ENCODE measurements at places on chromosomes 4 and X. TPM values are rescaled to one million over a fixed set of nuclear protein-coding genes. Genes with fewer than 3 reads are reported as not detected.
A peak's percentile ranks its signal among the peaks of the same experiment; 100 is the strongest.

KLHL13 gene
- total RNA-seq = 10.9 TPM

UGT8 gene
- total RNA-seq = 47.1 TPM

SCD5 gene
- total RNA-seq = 1.5 TPM

DNA sequence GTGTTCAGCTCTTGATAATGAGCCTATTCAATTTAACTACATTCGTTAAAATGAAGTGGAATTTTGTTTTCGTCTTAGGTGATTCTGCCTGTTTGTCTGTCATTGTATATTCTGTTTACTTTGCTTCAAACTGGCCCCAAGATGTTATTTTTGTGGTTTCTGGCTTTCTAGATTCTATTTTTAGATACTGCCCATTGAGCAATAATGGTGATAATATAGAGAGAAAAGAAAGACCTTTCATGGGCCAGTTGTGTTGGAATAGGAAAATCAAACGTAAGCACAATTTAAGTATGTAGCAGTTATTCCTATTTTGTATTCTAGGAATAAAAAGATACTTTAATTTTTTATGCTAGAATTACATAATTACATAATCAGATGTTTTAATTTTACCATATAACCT is 4.0 kb downstream of the CDKN2AIP start:
- DNase-seq = no peak

DNA sequence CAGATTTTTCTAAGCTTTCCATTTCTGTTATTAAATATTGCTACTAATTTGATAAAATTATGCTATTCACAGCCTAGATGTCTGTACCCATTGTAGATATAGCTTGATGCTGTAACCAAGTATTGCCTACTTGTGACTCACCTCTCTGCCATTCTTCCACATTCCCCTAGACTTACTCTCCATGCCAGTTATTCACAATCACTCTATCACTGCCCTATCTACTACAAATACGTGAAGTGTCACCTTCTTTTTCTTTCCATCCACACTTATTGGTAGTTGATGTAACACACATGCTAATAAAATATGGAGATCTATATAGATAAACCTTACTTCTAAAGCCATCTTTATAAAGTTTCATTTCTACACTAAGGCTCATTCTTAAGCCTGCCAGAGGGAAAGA is 179.4 kb upstream of the PACRGL start:
- DNase-seq = no peak

DNA sequence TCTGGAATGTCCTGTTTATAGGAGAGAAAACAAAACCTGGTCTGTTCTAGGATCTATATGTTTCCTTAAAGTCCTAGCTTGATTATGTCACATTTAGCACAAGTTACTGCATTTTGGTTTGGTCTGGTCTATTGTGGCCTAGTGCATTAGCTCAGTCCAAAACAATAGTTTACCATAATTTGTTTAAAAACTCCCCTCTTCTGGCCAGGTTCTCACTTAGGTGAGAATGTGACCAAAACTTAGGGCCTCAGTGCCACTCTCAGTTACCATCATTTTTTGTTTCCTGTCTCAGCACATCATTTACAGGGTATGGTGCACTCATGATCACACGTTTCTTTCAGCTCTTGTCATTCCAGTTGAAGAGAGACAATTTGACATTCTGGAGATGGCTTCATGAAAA is 378.5 kb downstream of the KLHL4 start:
- DNase-seq = no peak

- peak; percentile 49 for DNase-seq
These were observed 23.9 kb downstream of the MANBA start for GRCh38 chr4:102736636-102737549.
